Smooth muscle cell of the brain vasculature (primary cell): ENCODE measurements at places on chromosomes 12 and 14.

GRCh38 chr12:105672121-105672975 lies 341.9 kb downstream of the C12orf75 start:
- no peak for DNase-seq

DNA sequence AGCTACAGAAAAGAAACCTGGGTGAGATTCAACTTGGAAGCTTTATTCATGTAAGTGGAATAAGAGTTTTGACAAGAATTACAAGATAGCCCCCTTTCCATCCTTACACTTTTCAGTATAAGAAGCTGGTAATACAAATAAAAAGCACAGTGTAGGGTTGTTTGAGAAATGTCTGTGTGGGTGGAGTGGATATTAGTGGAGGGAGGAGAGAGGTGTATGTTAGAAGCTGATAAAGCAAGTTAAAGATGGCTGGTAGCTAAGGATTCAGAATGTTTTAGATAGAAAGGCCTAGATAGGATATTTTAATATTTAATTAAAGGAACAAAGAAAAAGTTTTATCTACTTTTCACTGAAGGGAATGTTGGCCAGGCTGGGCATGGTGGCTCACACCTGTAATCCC lies 12.5 kb downstream of the CFAP54 start:
- no peak for DNase-seq

DNA sequence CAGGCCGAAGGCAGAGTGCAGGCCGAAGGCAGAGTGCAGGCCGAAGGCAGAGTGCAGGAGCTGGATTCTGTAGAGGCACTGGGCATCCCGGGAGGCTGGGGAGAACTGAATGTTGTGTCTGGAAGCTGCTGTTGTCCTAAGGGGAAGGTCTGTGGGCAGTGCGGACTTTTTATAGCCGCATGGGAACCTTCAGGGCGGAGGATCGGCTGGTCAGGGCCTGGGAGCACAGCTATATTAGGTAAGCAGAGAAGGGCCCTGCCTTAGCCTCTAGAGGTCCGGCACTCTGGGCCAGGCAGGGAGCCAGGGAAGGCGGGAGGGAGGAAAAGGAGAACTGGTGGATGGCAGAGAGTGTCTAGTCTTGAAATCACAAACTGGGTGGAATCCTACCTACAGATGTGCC lies 14.2 kb downstream of the CABP1 start:
- no peak for DNase-seq

- DNase-seq, result no peak
These were observed 2.1 kb upstream of the PDZRN4 start for GRCh38 chr12:41186026-41186425.

GRCh38 chr12:57611827-57612710 lies 834 bp downstream of the ARHGEF25 start:
- DNase-seq, result no peak
